AG04449 (cell line): ENCODE measurements at places on chromosomes 2 and 18.

GRCh38 chr2:98519851-98520250, 75.2 kb downstream of the INPP4A start:
- DNase-seq = no peak

DNA sequence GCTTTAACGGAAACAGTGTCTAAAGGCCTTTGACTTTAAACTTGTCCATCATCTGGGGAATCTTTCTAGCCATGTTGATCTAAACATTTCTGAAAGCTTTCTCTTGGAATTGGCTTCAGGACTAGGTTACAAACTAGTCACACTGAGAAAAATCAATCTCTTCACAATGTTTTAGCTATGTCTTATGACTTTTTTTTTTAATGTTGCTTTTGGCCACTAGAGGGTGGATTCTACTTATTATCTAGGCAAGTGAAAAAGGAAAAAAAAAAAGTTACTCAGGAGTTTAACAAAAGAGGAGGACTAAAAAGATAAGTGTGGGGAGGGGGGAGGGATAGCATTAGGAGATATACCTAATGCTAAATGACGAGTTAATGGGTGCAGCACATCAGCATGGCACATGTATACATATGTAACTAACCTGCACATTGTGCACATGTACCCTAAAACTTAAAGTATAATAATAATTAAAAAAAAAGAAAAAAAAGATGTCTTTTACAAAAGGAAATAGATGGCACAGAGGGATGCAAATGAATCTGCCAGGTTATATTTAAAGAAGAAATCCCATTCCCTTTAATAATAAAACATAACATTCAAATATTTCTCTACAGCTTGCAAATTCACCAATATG, 160.4 kb upstream of the PID1 start:
- no peak for DNase-seq

GRCh38 chr2:157375384-157375783, 49.8 kb upstream of the ERMN start:
- no peak for DNase-seq

DNA sequence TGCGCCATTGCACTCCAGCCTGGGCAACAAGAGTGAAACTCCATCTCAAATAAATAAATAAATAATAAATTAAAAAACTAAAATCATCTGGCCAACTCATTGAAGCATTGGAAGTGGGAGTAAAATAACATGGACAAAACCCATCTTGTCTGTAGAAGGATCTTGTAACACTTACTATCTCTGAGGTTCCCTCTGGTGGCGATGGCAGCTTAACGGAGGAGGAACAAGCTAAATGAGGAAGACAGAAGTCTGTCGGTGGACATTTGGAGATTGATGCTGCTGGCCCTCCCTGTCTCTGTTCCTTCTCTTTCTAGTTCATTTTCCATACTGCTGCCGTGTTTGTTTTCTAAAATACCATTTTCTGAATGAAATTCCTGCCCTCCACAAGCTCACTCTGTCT, 43.4 kb downstream of the ZCCHC2 start:
- no peak for DNase-seq

DNA sequence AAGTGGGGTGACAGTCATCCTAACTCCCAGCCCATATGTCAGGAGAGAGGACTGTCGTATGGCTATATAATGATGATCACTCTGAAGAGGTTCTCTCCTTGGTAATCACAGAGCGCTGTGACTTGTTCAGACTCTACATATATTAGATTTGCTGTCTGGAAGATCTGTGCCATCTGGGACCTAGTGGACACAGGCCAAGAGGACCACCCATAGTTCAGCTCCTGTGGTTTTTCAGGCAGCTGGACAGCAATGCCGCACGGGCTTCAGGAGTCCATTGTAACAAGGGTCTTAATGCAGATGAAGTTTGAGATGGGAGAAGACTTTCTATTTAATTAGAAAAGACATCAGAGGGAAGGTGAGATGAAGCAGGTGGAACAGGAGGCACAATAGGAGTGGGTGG, 40.1 kb upstream of the EPHA4 start:
- no peak for DNase-seq

- DNase-seq = no peak
Observed at GRCh38 chr2:233363744-233364235, 9.5 kb downstream of the DGKD start.

GRCh38 chr18:48093104-48093503, 162.6 kb upstream of the SMAD2 start:
- no peak for DNase-seq

DNA sequence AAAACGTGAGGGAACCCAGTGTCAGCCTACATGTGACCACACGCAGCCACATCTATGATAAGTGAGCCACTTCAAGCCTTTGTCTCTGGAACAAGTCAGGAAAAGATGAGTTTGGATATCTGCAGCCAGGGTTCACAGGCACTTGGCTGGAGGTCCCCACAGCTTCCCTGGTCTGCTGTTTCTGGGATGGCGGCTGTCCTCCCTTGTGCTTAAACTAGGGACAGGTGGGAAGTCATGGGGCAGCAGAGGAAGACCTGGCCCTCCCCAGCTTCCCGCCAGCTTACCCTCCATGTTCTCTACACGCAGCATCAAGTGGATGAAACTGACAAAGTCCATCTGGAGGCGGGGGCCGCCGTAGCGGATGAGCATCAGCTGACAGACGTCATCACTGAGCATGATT, 38.5 kb upstream of the GALNT14 start:
- no peak for DNase-seq

DNA sequence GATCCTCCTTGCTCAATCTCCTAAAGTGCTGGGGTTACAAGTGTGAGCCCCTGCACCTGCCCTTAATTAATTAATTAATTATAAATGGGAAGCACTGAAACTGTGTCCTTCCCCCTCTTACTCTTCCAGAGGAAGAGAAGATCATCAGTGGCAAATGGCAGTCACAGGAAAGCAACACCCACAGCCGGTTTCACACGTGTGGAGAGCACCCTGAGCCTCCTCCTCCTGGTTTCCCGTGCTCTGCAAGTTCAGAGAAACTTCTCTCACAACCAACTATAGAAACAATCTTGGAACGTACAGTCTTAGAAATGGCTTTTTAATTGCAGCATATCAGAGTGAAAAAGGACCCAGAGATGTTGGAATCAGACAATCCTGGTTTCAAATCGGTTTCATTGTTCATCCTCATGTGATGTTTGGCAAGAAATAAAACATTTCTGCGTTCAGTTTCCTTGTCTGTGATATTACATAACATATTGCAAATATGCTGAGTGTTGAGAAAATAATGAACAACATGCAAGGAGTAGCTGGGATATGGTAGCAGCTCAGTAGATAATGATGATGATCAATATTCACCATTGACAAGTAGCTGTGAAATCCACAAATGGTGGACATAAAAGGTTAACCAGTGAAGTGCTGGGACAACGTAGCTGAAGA, 141.0 kb upstream of the KCTD1 start:
- DNase-seq = no peak

GRCh38 chr18:59621027-59621426, 76.2 kb downstream of the CCBE1 start:
- DNase-seq = no peak

GRCh38 chr2:40353231-40353630, 98.7 kb downstream of the SLC8A1 start:
- no peak for DNase-seq

- DNase-seq = no peak
Observed at GRCh38 chr2:180202467-180202951, 195.4 kb upstream of the CWC22 start.

GRCh38 chr2:154911729-154912128, 213.2 kb downstream of the KCNJ3 start:
- DNase-seq = no peak

GRCh38 chr2:15814946-15815345, 125.4 kb upstream of the MYCN start:
- DNase-seq = no peak

- no peak for DNase-seq
Observed at GRCh38 chr2:127079358-127079920, 27.5 kb downstream of the BIN1 start.

DNA sequence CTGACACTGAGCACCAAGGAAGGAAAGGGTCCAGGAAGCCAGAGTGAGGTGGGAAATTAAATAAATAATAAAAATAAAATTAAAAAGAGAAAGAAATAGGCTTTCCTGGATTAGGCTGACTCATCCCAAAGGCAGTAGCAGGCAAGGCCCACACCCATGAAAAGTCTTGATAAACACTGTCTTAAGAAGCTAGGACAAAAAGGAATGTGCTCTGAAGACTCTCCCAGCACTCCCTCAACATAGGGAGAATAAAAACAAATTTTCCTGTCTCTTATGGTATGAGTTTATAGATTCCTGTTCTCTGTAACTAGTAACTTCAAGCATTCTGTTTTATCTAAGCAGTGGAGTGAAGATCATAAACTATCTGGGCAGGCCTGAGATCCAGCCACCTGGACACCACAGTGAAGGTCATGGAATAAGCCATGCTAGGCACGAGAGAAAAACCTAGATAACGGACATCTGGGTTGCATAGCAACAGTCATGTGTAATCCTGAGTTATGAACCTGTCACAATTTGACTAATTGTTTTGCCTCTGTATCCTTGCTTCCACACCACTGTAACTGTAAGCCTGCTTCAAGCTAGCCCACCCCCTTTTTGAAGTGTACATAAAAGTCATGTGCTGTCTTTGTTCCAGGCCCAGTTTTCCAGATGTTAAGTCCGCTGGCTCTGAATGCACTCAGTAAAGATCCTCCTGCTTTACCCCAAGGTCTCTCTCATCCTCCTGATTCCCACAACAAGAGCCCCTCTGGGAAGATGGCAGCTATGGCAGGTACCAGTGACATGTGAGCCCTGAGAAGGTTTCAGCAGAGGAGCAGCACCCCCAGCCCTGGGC, 107.8 kb downstream of the NDUFA10 start:
- no peak for DNase-seq

DNA sequence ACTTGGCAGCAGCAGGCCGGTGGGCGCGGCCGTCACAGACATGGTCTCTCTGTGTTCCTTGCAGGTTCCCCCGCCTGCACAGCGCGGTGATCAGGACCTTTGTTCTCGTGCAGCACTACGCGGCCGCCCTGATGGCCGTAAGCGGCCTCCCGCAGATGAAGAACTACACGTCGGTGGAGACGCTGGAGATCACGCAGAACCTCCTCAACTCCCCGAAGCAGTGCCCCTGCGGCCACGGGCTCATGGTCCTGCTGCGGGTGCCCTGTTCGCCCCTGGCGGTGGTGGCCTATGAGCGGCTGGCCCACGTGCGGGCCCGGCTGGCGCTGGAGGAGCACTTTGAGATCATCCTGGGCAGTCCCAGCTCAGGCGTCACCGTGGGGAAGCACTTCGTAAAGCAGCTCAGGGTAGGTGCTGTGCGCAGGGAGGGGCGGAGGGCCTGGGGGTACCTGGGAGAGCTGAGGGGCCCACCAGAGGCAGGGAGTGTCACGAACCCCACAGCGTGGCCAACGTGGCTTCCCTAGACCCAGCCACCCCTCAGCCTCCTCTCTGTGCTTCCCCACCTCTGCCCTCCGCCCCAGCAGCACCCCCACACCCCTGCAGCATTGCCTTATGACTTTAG, 59.3 kb downstream of the NTSR2 start:
- no peak for DNase-seq

GRCh38 chr2:210635257-210635656, 78.9 kb downstream of the CPS1 start:
- no peak for DNase-seq

- DNase-seq = peak; percentile 14
Observed at GRCh38 chr2:86703704-86704361, 16.3 kb upstream of the RMND5A start.

DNA sequence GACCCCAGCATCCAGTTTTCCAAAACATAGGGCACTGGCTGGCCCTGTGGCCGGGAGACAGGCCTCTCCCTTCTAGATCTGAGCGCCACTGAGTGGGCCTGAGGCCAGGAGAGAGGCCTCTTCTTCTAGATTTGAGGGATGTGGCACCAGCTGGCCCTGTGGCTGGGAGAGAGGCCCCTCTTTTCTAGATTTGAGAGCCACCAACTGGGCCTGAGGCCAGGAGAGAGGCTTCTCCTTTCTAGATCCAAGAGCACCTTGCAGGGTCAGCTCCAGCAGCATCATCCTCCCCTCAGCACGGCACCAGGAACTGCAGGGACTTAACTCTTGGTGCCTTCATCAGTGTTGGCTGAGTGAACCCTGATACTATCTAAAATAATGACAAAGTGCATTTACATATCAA, 114.3 kb upstream of the ALKAL2 start:
- DNase-seq = no peak

GRCh38 chr18:59189008-59189407, 30.9 kb upstream of the GRP start:
- DNase-seq = no peak

DNA sequence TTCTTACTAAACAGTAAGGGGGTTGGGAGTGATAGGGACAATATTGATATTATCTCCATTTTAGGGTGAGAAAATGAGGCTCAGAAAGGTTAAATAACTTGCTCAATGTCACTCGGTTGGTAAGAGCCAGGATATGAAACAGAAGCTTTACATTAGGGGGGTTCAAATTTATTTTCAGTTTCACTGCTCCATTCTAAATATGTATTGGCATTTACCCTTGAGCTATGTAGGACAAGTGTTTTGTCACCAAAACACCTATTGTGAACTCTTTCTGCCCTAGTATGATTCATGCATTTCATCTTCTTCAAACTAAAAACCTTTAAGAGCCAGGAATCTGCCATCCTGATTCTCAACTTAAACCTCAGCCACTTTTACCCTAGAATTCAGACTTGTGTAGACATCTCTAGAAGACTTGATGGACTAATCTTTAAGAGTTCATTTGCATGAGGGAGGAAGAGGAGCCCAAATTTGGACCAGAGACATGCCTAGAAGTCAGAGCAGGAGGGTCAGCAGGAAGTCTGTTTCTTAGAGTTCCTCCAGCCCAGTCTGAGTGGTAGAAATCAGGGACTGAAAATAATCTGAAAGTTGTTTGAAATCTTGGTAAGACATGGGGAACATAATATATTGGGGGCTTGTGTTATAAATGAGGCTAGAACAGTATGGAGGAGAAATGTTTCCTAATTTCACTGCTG, 129.4 kb upstream of the ATP5MC3 start:
- DNase-seq = no peak
